ENCODE measurements at places on chromosomes 5 and 9.

DNA sequence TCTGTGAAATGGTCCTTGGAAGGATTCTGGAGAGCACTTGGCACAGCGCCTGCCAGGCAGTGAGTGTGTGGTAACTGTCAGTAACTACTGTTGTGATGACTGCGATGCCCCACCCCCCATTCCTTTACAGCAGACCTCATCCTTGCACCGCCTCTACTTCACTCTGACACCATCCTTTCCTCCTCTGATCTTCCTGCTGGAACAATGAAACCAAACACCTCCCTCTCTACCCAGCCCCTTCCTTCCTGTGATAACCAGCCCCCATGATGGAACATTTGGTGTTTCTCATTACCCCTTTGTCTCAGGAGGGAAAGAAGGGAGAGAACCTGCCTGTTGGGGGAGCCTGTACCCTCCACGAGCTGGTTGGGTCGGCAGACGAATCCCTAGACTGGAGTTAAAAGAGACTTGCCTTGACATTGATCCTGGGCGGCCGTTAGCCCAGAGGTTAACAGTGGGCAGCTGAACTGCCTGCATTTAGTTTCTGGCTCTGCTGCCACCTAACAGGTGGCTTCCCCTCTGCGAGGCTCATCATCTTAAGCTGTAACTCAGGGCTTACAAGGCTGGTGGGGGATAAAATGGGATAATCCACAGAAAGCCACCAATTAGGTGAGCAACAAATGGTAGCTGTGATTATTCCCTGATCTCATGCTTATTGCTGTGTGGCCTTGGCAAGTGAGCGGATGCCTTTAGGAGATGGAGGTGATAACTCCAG is 34.2 kb upstream of the GRPEL2 start:
- DNase-seq = no peak

- DNase-seq = no peak
Measured at GRCh38 chr5:86861512-86861911, 243.8 kb downstream of the COX7C start.

- DNase-seq = no peak
Measured at GRCh38 chr9:83006378-83006777, 56.6 kb downstream of the RASEF start.

DNA sequence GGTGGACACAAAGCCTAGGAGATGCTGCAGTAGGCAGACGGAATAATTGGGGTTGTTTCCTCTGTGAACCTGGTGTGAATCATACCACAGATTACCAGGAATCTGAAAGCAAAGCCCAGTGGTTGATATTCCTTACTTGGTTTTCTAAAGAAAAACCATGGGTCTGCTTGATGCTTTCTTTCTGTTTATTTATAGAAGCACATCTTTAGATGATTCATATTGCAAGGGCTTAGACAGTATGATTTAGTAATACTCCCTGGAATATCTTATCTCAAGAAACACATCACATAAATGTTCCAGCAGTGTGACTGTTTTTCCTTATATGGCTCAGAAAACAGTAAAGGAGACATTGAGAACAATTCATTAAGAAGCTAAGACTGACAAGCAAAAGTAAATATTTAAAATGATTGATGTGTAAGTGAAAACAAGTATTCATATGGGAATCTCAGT is 623.3 kb downstream of the RAB3C start:
- DNase-seq = no peak

GRCh38 chr9:89604729-89605464 is at the start of gene GADD45G:
TSS of gene GADD45G (plus strand) at chr9:89605012. CDS start at chr9:89605122, 110 bp downstream.
- peak; percentile 65 for DNase-seq
